ENCODE measurements at places on chromosomes 3 and 15. TPM values are rescaled to one million over a fixed set of nuclear protein-coding genes. Genes with fewer than 3 reads are reported as not detected.
A peak's percentile ranks its signal among the peaks of the same experiment; 100 is the strongest.

The ARGFX gene
- polyA plus RNA-seq, result not detected

GRCh38 chr15:61835496-61836106 lies 224.6 kb downstream of the VPS13C start:
- peak; percentile 41 for DNase-seq

DNA sequence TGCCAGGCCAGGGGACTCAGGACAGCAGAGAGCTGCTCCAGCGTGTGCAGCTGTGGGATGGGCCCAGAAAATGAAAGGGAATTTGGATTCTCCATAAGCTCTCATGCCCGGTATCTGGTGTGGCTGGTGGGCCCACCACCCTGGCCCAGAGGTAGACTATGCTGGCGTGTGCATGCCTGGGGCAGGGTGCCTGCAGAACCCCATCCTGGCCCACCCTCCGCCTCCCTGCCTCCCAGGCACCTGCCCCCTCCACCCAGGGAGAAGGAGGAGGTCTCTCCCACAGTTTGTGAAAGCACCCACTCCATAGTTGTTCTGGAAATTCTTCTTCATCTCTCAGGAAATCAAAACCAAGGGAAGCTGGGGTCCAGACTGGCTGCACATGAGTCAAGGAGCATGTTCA lies 112.9 kb downstream of the ADCY5 start:
- no peak for DNase-seq

DNA sequence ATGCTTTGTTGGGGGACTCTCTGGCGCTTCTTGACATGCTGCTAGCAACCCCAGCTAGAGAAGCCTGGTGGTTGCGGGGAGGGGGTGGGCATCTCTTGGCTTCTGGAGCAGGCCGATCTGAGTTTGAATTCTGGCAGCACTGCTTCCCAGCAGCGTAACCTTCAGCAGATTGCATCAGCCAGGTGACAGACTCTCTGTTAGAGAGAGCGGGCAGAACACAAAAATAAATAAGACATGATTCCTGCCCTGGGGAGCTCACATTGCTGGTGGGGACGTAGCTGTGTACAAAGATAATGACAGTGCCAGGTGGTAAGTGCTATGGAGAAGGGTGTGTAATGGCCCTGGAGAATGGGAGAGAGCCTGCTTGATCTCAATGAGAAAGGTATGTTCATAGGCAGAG lies 87.4 kb downstream of the THSD4 start:
- no peak for DNase-seq

GRCh38 chr3:29741231-29741630 lies 460.4 kb downstream of the RBMS3 start:
- DNase-seq, result no peak

GRCh38 chr15:31135523-31135922 lies 34.0 kb upstream of the TRPM1 start:
- DNase-seq, result no peak

Measured in muscle of back (tissue), 13 donors.